ENCODE measurements at places on chromosomes 4 and X.

GRCh38 chr4:148676344-148676743 lies 234.1 kb upstream of the NR3C2 start:
- DNase-seq: no peak

GRCh38 chrX:56232221-56233082 lies at the start of gene KLF8:
KLF8 (plus strand) TSS chrX:56232356; CDS start chrX:56233335, 979 bp downstream.
- DNase-seq: no peak

DNA sequence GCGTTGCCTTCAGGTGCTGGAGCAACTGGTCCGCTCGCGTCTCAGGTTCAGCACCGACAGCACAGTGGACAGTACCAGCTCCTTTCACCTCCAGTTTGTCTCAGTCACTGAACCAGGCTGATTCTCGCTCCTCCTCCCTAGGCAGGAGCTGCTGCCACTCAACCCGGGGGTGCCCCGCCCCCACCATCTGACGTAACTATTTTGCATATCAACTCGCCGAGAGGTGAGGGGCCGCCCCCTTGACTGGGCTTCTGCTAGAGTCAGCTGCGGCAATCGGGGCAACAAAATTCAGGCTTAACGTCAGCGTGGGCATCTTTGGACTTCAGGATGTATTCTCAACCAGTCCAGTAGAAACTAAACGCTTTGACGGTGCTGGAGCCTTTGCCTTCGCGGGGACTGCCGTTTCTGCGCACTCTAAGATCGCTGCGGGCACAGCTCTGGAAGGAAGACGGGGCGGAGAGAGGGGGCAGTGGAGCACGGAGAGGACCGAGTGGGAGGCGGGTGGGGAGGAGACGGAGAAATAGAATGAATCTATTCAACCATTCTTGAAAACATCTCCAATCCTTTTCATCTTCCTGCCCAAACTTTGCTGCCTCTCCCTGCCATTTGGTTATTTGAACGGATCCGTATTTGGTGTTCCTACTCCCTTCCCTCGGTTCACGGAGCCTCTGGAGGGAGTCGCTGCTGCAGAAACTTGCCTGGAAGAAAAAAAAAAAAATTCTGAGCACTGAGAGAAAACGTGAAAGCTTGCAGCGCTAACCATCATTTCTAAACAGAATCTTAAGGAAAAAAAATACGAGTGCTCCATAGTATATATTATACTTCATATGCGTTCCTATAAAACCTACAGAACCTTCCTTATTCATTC lies at the start of gene FSTL5:
TSS of gene FSTL5 (minus strand) at position 109 of the 868 bp plus-strand sequence. CDS start 52,604 bp downstream, outside the sequence.
- DNase-seq: peak; percentile 11

- DNase-seq: no peak
Observed at GRCh38 chr4:145541346-145541745, 59.7 kb downstream of the SMAD1 start.

- no peak for DNase-seq
Observed at GRCh38 chrX:124194901-124195300, 137.6 kb upstream of the TEX13D start.

DNA sequence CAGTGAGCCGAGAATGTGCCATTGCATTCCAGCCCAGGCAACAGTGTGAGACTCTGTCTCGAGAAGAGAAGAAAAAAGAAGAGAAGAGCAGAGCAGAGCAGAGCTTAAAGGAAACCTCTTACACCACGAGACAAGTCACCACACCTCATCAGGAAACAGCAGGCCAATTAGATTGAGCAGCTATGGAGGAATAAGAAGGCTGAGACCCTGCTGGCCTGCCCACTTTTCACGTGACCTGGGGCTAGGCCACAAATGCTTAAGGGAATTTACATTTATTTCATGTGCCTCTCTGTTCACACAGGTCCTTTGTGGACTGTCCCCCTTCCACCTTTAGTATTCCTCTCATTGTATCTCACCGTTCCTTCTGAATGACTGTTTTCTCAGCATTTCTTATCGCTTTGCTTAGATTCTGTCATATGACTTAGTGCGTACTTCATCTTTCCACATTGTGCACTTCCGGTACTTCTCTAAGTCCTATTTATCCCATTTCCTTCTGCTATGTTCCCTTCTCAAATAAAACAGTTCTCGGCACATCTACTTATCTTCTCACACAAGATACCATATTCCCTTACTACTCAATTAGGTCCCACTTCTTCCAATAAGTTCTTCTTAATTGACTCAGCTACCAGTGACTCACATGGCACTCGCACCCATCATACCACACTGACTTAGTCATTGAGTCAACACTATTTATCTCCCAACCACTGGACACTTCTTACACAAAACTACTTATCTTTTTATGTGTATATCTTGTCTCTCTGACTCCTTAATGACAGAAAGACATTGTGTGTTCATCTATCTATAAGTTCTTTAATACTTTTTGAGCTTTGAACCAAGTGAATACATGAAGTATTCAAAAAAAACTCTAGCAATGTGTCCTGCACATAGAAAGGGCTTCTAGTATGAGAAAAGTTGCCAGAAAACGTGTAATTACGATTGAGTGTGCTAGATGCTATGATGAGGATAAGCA lies 11.0 kb downstream of the CUL4B start:
- DNase-seq: no peak

- DNase-seq: no peak
Observed at GRCh38 chr4:176193126-176193525, 2.3 kb downstream of the SPATA4 start.

- DNase-seq: no peak
Observed at GRCh38 chr4:53189011-53189410, 176.8 kb downstream of the SCFD2 start.

- DNase-seq: no peak
Observed at GRCh38 chrX:131366407-131366806, 77.3 kb upstream of the IGSF1 start.

- no peak for DNase-seq
Observed at GRCh38 chr4:39609454-39609931, 29.2 kb downstream of the SMIM14 start.

DNA sequence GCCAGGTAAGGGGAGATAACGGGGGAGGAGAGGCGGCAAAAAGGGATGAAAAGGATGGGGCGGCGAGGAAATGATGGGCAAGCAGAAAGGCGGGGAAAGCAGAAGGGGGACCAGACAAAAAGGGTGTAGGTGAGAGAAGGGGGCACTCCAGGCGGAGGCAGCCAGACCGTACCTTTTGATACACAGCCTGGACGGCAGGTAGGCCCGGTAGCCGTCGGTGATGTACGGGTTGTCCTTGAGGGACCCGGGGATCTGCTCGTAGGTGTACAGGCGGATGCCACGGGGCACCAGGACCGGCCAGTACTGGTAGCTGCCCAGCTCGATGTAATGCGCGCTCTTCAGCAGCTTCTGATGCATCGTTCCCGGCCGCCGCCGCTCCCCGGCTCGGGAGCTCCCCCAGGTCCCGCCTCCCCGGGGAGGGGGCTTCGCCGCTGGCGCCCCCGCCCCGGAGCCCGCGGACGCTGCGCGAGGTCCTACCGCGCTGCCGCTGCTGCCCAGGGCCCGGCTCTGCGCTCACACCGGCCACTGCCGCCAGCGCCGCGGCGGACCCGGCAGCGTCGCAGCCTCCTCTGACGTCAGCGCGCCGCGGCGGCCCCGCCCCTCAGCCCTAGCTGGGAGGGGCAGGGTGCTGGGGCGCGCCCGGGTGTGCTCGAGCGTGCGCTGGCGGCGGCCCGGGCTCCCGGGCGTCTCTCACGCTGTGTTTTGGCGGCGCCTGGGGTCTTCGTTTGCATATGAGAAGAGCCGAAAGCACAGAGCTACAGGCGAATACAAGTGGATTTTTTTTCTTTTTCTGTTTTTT lies at the start of gene PAQR3:
TSS of gene PAQR3 (minus strand) at position 571 of the 799 bp plus-strand sequence. CDS start at position 357, 214 bp downstream.
- DNase-seq: peak; percentile 78

GRCh38 chr4:144376866-144377265 lies 236.3 kb upstream of the GYPA start:
- DNase-seq: no peak

GRCh38 chr4:7778510-7779431 lies 160.9 kb downstream of the AFAP1 start:
- no peak for DNase-seq

- no peak for DNase-seq
Observed at GRCh38 chr4:105192910-105193309, 46.2 kb downstream of the TET2 start.

- DNase-seq: no peak
Observed at GRCh38 chr4:751676-752075, 46.0 kb downstream of the PCGF3 start.

DNA sequence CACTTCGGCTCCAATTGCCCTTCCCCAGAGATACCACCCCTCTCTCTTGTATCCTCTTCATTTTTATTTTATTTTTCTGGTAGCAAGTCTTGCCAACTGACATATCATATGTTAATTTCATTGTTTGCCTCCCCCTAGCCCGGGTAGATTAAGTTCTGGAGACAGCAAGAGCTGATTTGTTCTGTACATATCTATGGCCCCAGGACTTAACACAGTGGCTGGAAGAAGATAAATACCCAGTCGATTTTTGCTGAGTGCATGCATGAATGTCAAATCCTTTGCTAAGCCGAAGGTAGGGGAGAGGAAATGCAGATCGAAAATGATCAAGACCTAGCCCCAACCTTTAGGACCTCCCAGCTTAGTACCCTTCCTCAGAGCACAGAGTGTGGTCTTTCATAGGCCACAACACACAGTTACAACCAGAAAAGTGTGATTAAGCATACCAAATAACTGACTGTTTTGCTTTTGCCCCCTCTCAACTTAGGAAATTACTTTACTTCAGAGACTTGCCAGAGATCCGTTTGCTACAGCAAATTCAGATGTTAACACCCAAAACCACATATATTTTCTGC lies 58.7 kb upstream of the KLF3 start:
- no peak for DNase-seq

GRCh38 chrX:94676285-94676684 lies 1002.3 kb downstream of the FAM133A start:
- no peak for DNase-seq

DNA sequence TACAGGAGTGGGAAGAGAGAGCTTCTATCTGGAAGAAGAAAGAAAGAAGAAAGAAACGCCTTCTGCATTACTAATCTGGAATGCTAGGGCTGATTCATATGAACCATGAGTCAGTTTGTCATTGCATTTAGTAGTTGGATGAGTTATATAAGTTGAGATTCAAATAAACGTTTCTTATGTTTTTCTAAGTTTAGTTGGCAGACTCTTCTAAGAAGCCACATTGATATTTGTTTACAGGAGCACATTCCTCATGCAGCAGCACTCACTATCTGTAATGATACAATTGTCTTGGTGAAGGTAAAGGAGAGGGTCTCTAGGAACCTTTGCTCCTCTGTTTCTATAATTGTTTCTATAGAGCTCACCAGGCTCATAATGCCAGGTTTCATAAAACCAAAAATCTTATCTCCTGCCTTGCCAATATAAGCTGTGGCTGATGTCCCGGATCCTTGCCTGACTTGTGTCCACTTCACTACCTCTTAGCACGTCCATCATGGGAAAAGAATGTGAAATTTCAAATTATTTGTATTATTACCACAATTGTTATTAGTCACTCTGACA lies 39.5 kb downstream of the HOPX start:
- no peak for DNase-seq

GRCh38 chr4:138636781-138637180 lies 378.8 kb upstream of the NOCT start:
- DNase-seq: no peak
